ENCODE measurements at places on chromosomes 11 and 22.

DNA sequence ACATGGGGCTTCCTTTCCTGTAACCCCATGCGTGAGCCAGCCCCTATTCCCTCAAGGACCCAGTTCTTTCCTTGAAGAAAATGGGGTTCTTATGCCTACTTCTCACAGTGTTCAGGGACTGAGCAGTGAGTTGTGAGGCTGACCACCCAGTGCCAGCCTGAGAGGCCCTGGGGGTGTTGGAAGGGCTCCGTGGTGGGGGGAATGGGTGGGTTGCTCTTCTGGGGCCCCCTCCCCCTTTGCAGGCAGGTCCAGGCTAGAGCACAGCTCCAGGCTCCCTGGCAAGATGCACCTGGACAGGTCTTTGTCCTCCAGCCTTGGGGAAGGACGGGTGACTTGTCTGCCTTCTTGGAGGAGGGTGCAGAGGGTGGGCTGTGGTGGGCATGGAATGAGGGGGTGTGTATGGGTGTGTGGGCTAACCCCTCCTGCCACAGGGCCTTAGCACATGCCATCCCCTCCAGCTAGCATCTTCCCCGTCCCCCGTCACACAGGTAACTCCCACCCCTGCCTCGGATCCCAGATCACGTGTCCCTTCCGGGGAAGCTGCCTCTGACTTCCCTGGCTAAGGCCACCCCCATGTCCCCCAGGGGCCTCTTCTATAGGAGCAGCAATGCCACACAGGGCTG lies 64.6 kb downstream of the MYEOV start:
- no peak for DNase-seq

GRCh38 chr11:12856338-12856737 lies 152.8 kb upstream of the RASSF10 start:
- DNase-seq = no peak

- no peak for DNase-seq
These were observed at the start of gene TMPRSS5 for GRCh38 chr11:113705871-113706655. TSS of gene TMPRSS5 (minus strand) at chr11:113706308. CDS start at chr11:113706224, 84 bp downstream.

GRCh38 chr11:118206391-118207031 lies 18.3 kb downstream of the JAML start:
- no peak for DNase-seq

DNA sequence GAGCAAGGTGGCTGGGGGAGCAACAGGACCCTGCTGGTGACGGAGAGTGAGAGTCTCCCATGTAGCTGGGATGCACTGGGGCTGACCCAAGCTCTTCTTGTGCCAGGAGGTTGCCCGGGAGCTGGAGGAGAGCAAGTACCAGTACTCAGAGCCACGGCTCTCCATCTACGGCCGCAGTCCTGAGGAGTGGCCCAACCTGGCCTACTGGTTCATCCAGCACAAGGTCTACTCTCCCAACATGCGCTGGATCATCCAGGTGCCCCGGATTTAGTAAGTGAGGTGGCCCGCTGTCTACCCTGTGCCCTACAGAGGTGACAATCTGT lies 40.4 kb downstream of the AMPD3 start:
- DNase-seq = no peak

DNA sequence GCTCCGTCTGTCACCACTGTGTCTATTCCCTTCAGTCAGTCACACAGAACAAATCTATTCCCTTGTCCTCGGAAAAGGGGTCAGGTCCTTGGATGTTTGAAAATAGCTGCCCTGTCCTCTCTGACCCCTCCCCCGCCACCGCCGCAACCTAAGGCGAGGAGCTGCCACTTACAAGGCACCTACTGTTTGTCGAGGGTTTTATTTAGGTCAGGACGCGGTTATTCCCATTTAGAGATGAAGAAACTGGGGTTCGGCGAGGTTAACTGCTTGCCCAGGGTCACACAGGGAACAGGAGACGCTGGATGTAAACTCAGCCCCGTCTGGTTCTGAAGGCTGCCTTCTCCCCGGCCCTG lies 1468.1 kb downstream of the BRD1 start:
- DNase-seq = no peak

DNA sequence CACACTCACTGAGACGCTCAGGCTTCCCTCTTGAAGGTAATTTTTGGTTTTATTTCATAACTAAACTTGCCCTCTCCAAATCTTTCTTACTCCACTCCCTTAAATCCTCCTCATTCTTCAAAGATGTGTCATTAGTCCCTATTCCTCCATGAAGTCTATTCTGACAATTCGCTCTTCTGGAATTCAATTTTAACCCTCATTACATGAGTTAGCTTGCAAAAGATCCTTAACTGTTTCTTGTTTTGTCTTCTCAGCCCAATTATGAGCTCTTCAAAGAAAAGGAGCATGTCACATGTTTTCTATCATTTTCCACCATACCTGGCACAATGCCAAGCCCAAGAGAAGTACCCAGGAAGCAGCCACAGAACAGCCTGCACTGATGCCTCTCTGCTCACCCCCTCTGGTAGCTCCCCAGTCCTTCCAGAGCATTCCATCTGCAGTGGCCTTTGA lies 13.0 kb downstream of the GALNT18 start:
- no peak for DNase-seq

- no peak for DNase-seq
These were observed at the start of gene MCHR1 for GRCh38 chr22:40679249-40679963. TSS of gene MCHR1 (plus strand) at chr22:40679484. CDS start at chr22:40679653, 169 bp downstream.

GRCh38 chr11:12120031-12121008 lies 9.9 kb downstream of the MICAL2 start:
- no peak for DNase-seq

DNA sequence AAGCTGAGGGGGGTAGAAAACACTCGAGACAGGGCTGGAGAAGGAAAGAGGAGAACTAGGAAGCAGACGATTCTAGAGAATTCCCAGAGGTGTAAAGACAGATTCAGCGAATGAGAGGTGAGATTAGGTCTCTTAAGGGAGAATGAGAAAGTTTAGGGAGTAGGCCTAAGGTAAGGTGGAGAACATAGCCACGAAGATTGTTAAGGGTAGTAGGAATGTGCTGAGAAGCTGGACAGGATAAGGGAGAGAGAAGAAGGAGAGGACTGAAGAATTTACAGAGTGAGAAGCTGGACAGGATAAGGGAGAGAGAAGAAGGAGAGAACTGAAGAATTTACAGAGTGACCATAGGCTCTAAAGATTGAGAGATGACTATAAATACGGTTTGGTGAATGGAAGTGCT lies 908 bp downstream of the PPME1 start:
- no peak for DNase-seq

DNA sequence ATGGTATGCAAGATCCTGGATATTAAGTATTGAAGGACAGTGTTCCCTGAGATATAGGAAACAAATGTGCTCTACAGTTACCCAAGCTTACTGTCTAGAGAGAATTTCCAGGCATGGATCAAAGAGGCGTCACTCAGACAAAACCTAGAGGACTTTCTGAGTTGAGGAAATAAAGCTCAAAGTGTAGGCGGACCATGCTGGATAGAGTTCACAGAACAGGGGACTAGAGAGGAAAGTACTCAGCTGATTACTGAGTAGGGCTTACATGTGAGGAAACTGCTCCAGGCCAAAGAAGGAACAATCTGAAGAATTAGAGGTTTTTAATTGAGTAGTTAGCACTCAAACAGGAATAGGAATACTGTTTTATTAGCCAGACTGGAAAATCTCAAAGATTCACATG lies 193.3 kb downstream of the TMEM135 start:
- no peak for DNase-seq

GRCh38 chr11:122676638-122677037 lies 21.1 kb downstream of the UBASH3B start:
- no peak for DNase-seq

GRCh38 chr11:95222817-95223216 lies 8.2 kb downstream of the SESN3 start:
- no peak for DNase-seq

DNA sequence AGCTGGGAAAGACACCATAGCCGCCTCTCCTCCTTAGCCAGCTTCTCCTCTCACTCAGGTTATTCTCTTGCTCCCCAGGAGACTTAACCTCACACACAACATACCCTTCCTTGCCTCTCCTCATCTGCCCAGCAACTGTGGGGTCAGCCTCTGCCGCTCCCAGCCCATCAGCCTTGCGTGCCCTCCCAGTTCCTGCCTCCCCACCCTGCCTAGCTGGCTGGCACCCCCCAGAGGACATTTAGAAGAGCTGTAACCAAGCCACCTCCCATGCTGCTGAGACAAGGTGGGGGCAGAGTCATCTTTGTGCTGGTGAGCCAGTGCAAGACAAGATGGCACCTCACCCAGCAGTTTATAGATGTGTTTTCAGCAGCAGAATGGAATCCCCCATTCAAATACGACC lies 38.2 kb downstream of the TOM1 start:
- DNase-seq = no peak

- DNase-seq = no peak
These were observed 165.9 kb downstream of the NAV2 start for GRCh38 chr11:19878520-19878919.

- no peak for DNase-seq
These were observed 512 bp downstream of the SH3BP1 start for GRCh38 chr22:37639771-37640590.

Measured in activated CD4-positive, alpha-beta T cell treated with anti-CD3 and anti-CD28 coated beads, Interleukin-2, Interleukin-4, amounts not matched to agents 100 ng/mL and 50 ng/mL, durations not matched to agents 16 hours and 8 hours (primary cell).